ENCODE measurements at places on chromosomes 1 and 21.

DNA sequence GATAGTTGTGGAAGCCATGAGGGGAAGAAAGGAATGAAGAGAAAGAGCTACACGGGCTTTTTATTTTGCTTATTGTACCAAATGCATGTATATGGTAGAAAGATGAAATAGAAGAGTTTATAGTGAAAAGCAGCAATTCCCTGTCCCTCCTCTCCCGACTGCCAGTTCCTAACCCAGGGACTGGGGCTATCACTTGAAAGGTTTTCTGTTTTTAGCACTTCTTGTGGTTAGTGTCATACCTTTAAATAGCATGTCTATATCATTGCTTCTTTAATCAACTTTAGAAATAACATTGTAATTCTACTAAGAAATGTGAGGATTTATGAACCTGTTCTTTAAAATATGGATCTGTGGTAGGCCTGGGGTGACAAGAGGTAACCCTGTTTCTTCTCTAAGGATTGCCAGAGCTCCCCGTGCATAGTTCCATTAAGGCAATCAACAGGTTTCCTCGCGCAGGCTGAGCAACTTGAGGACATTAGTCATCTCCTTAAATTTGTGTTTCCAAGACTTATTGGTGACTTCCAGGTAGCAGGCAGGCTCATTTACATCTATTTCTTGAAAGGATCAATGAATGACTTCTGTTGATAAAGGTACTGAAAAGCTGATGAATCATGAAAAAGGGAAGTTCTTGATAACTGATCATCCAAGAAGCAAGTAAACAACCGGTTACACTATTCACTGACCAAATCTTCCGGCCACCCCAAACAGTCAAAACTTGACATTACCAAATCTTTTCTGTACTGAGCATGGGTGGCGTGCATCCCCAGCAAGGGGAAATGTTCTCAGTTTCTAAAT, 37.8 kb upstream of the S1PR1 start:
- no peak for DNase-seq

DNA sequence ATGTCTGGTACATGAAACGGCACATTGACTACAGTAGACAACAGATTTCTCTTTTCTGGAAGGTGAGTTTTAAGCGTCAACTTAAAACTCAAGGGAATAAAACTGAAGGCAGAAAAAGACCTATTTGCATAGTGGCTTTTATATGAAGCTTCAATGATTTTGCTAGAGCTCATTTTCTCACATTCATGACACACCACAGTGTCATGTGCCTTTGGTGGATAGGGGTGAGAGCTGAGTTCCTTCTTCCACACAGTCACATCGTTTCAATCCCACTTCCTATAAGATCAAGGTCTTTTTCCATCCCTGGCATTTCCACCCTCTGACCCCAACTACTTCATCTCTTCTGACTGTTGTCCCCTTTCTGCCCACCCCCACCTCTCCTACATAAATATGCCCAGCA, 31.0 kb downstream of the IL12RB2 start:
- no peak for DNase-seq

GRCh38 chr1:107900090-107900945, 64.7 kb downstream of the VAV3 start:
- DNase-seq, result no peak

DNA sequence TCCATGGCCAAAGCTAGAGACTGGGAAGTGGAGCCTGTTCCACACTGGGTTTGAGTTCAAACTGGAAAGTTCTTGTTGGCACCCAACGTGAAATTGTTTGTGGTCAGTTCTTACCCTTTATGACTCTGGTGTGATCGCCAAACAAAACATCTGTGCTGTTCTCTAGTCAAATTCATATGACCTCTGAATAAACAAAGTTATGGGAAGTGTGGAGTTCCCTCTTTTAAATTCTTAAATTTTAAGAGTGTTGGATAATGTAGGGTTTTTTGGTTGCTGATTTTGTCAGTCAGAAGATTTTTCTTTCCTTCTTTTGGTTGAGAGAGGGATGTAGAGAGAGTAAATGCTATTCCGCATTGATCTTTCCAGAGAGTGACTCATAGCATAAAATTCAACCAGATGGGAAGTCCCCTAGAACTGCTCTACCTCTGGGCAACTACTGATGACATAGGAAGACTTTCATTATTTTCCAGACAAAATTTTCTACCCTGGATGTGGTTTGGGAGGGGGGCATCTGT, 36.4 kb downstream of the CHML start:
- DNase-seq, result no peak

DNA sequence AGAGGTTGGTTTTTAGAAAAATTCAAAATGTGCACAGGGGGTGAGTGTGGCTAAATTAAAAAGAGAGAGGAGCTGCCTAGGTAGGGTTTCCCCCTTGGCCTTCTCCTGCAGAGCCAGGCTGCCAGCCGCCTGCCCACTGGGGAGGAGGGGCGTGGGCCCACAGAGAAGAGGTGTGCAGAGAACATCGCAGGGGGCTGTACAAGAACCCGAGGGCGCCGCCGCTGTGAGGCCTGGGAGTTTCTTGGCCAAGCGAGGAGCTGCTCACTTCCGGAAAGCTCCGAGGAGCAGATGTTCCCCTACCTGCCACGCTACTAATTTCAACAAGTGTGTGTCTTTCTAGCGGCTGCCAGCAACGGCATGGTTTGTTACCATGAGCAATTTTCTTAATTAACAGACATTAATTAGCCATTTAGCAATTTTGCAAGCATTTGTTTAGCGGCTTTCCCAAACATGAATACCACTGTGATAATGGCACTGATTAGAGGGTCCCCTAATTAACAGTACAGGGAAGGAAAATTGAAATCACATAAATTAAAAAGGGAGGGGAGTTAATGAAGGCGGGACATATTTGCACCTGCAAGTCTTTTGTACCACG, 59.7 kb downstream of the MRPL37 start:
- peak; percentile 61 for DNase-seq

DNA sequence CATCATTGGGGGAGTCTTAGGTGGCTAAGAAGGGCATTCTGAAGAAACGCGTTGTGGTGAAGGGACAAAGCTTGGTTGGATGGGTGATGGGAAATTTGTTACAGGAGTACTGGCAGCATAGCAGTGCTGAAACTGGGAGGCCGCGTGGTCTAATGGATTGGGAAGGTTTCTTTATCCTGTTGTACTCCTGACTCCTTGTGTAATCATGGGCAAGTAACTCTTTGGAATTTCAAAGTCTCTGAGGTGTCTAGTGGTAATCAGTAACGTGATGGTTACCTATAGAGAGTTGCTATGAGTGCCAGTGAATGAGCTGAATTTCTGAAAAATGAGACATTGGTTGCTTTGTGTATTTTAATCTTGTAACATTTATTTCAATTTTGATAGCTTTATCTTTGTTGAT, 18.5 kb downstream of the DONSON start:
- no peak for DNase-seq

- peak; percentile 95 for DNase-seq
These were observed 58.8 kb downstream of the NAV1 start for GRCh38 chr1:201597551-201598230.

- no peak for DNase-seq
These were observed 26.3 kb upstream of the TRAPPC10 start for GRCh38 chr21:43985690-43986251.

DNA sequence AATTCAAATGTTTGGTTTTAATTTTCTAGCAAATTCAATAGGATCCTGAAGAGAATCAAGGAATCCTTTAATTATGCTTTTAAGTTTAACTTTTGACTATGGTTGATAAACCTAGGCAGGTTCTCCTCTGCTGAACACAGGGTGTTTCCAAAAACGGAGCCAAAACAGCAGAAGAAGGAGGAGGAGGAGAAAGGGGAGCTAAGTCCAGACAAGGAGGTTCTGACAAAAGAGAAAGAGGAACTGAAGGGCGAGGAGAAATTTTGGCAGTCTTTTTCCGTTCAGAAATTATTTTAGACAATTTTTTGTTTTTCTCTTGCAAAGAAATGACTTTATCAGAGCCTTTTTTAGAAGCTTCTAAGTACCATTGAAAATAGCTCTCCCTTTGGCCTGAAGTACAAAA, 33.2 kb upstream of the FNBP1L start:
- no peak for DNase-seq

DNA sequence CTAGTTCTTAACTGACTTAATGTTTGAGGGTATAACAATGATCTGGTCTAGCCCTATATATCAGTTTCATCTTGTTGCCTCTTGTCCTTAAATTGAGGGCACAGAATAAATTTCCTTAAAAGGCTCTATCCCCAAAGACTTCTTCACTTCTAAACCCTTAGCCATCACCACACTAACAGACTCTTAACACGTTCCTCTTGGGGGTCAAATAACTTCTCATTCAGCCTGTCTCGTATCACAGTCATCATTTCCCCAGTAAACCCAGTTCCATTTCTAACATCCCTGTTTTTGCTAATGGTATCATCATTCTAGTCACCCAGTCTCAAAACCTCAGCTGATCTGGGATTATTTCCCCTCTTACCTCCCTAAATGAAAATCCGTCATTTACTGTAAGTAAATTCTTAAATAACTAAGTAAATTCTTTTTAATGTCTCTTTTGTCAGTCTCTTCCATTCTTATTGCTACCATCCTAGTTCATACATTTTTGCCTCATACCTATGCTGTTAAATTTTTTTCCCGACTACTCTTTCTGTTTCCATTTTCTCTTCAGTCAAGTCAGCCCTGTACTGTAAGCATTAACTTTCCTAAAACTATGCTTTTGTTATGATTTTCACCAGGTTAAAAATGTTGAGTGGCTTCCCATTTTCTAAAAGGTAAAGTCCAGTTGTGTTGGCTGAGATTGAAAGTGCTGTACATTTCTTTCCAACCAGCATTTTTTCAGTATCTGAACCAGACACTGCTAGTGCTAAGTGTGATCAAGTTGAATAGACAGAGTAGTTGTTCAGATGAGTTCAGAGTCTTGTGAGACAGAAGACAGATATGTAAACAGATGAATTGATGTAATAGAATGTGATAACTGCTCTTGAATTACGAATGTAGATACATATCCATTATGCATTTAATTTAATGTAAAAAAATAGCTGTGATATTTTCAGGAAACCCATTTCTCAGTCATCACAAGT, 6.9 kb downstream of the CTTNBP2NL start:
- DNase-seq, result no peak

DNA sequence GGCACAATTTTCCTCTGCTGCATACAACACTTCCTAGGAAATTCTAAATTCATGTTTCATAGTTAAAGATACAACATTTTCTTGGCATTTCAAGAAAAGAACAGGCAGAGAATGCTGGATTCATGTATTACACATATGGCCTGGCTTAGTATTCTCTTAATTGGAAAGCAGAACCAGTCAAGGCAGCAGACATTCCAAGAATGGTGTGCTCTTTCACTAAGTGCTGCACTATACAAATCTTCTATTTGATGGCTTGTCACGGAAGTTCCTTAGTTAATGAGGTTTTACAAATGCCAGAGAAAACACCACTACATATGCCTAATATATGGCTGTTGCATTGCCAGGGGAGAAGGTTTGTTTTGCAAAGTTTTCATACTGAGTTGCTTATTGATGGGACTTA, 80.8 kb upstream of the DYNLT5 start:
- DNase-seq, result no peak

DNA sequence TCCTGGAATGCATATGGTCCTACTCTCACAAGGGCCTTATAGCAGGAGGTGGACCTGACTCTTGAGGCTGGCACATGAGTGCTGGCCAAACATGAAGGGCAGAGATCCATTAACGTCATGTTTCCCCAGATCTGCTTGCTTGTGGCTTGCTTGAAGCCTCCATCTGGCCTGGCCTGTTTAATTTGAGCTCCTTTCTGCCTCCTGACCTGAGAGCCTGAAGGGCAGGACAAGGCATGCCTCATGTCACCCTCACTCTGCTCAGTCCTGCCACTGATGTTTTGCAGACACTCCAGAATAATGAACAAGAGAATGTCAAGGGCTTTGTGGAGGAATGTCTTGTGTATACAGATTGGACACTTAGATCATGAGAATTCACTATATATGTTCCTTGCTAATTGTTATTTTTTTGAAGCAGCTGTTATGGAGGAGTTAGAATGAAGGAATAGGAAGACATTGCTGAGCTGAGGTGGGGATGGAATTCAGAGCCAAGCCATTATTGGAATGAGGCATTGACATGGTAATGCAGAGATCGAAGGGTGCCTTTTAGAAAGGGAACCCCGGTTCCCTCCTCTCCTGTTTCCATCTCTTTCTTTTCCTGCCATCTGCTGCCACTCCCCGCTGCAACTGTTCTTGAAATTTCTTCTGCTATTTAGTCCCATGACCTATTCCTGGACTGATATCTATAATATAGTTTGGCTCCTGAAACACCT, 457.0 kb upstream of the PROX1 start:
- no peak for DNase-seq

DNA sequence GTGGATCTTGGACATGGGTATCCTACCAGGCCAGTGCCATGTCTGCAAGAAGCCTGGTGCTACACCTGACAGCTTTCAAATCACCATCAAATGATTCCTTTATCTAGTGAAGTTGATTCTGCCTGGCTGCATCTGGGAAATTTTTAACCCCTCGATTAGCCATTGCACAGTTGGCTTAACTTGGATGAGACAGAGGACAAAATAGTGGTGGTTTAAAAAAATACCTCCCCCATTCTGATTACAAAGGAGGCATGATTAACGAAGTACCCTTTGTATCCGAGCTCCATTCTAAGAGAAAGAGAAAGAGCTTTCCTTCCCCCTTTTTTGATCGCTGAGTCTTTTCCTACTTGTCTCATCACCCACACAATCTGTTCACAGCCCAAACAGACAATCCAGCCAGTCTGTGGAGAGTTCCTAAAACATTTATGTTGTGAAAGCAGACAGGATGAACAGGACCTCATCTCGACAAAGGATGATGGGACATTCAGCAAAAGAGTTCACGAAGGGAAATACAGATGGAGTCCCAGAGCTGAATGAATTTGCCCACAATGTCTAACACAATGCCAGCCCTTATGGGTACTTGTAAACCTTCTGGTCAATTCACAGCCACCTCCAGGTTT, 20.5 kb downstream of the WLS start:
- no peak for DNase-seq

GRCh38 chr1:46168477-46168876, 6.4 kb upstream of the TSPAN1 start:
- no peak for DNase-seq

DNA sequence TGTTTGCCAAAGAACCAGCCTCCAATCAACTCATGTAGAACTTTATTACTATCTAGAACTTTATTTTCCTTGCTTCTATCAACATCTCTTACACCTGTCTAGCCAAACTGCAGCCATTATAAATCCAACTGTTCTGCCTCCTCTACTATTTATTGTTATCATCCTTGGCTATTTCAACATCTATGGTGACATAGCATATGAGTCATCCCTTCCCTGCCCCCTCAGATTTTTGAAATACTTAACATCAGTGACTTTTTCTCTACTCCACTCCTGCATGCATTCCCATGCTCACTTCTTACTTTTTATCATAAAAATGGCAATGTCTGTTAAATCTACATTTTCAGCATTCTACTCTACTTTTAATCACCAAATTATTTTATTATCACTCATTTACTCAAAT, 544.9 kb upstream of the NEGR1 start:
- no peak for DNase-seq

DNA sequence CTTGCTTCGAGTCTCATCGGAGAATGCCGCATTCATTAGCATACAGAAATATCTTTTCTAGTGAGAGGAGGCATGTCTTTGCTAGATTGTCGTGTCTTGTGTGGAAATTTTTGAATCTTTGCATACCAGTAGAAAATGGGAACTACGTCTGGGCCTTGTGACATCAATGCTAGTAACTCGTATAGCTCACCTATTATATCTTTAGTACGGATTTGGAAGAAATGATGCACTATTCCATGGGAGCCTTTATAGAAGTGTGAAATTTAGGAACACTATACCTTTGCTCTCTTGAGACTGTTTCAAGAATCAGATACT, 835 bp downstream of the UHMK1 start:
- DNase-seq, result no peak

Data from NCI-H510A (cell line).